ENCODE measurements at places on chromosomes 5 and 9. TPM values are rescaled to one million over a fixed set of nuclear protein-coding genes. Genes with fewer than 3 reads are reported as not detected.

Gene SPINK6
- not detected for total RNA-seq

Gene NPR3
- 35.8 TPM for total RNA-seq

Gene RGS7BP
- 1.6 TPM for total RNA-seq

DNA sequence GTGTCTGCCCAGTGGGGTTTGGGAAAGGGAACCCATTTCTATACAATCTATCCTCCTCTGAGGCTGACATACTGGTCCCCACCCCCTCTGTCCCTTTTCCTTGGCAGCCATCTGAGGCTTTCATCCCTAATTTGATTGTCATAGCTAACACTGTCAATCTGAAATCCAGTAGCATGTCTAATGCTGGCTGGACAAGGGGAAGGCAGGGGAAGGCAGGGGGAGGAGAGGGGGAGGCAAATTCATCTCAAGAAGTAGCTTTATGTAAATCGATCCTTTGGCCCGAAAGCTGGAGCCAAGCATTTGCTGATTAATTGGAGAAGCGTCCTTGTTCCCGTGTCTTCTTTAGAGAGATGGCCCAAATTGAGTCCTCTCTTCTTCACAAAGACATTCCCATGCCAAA, 314.1 kb upstream of the PANK3 start:
- no peak overlapping the region for H3K4me3 ChIP-seq
- H3K4me1 ChIP-seq, result no peaks in the 10 kb centered on the region
- H3K27ac ChIP-seq, result no peak overlapping the region
- no peaks in the 10 kb centered on the region for H3K27me3 ChIP-seq
- no peak for DNase-seq

GRCh38 chr9:107173422-107174180, 109.5 kb upstream of the RAD23B start:
- H3K27ac ChIP-seq, result no peak overlapping the region
- no peaks in the 10 kb centered on the region for H3K27me3 ChIP-seq

GRCh38 chr9:129076640-129077037, 4.3 kb upstream of the DOLPP1 start:
- no peak overlapping the region for H3K27ac ChIP-seq
- H3K36me3 ChIP-seq, result peaks cover 3% of the 10 kb centered on the region
- DNase-seq, result no peak
- peaks cover 9% of the 10 kb centered on the region for H3K4me1 ChIP-seq

DNA sequence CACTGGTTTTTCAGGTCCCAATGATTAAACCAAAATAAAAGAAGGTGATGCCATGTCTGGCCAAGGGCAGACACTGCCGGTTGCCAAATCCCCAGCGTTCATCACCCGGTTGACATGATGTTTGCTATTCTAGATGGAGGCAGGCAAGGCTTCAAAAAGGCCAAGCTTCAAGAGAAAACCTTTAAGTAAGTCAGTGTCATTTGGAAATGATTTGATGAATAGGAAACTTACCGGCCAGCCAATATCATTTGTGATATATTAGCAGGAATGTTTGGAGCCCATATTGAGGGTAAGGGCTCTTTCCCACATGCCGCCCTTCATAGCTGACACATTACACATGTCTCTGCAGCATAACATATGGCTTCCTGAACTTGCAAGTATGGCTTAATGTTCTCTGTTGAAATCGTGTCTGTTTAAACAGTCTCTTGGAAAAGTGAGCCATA, 89.5 kb upstream of the TTC23L start:
- H3K27ac ChIP-seq, result no peak overlapping the region
- DNase-seq, result no peak
- no peak overlapping the region for H3K4me3 ChIP-seq

GRCh38 chr5:138212828-138213160, 329 bp downstream of the CDC23 start:
- DNase-seq, result no peak
- H3K27me3 ChIP-seq, result no peaks in the 10 kb centered on the region
- peak overlapping the region; percentile 88 for H3K27ac ChIP-seq
- H3K4me1 ChIP-seq, result peaks cover 16% of the 10 kb centered on the region
- peak overlapping the region; percentile 99 for H3K4me3 ChIP-seq
- H3K36me3 ChIP-seq, result no peaks in the 10 kb centered on the region

GRCh38 chr5:150075806-150076205, 10.5 kb downstream of the CSF1R start:
- no peak for DNase-seq
- peaks cover 7% of the 10 kb centered on the region for H3K36me3 ChIP-seq
- no peak overlapping the region for H3K27ac ChIP-seq

- H3K27me3 ChIP-seq, result no peaks in the 10 kb centered on the region
- no peak for DNase-seq
- H3K4me1 ChIP-seq, result no peaks in the 10 kb centered on the region
- no peaks in the 10 kb centered on the region for H3K36me3 ChIP-seq
- H3K4me3 ChIP-seq, result no peak overlapping the region
These were observed 267.5 kb downstream of the GABRB2 start for GRCh38 chr5:161278739-161279660.

- H3K36me3 ChIP-seq, result no peaks in the 10 kb centered on the region
- no peak overlapping the region for H3K4me3 ChIP-seq
- no peak overlapping the region for H3K27ac ChIP-seq
- H3K4me1 ChIP-seq, result no peaks in the 10 kb centered on the region
- no peak for DNase-seq
These were observed 143.5 kb upstream of the MRPS30 start for GRCh38 chr5:44665101-44665701.

- no peaks in the 10 kb centered on the region for H3K27me3 ChIP-seq
- H3K4me1 ChIP-seq, result no peaks in the 10 kb centered on the region
- H3K4me3 ChIP-seq, result no peak overlapping the region
- no peak for DNase-seq
These were observed 17.8 kb upstream of the SLCO4C1 start for GRCh38 chr5:102313912-102314311.

DNA sequence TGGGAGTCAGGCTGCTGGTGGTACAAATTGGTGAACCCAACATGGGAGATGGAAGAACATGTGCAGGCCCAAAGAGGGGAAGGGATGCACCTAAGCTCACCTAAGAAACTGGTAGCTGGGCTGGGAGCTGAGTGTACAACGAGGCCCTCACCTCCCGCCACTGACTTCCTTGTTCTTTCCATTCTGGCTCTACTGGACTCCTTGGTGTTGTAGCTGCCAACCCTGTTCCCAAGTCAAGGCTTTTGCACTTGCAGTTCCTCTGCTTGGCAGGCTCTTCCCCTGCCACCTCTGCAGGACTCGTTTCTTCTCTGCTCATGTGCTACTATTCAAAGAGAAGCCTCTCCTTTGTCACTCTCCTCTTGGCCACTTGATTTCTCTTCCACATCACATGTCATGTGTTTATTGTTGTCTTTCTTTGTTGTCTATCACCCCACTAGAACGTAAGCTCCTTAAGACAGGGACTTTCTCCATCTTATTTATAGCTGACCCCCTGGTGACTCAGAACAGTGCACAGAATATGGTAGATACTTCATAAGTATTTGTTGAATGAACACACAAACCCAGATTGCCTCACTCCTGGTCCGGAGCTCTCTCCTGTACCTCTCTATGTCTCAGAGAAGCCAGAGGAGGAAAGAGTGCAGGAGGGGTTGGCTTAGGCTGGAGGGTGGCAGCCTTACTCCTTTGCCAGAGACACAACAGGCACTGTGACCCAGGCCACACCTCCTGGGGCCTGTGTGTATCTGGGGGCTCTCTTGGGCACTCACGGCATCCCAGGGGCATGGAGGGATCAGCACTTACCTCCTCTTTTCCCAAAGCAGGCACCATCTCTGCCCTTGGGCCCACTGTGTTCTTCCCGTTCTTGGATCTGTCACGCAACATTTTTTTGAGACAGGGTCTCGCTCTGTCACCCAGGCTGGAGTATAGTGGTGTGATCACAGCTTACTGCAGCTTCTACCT, 5.2 kb upstream of the SPINK4 start:
- no peak overlapping the region for H3K4me3 ChIP-seq
- no peaks in the 10 kb centered on the region for H3K27me3 ChIP-seq
- peaks cover 10% of the 10 kb centered on the region for H3K4me1 ChIP-seq
